Activated CD4-positive, alpha-beta T cell treated with anti-CD3 and anti-CD28 coated beads, Interleukin-2, amount 10 ng/mL, durations not matched to agents 24 days and 14 days (primary cell): ENCODE measurements at places on chromosomes 2 and 18. TPM values are rescaled to one million over a fixed set of nuclear protein-coding genes. Genes with fewer than 3 reads are reported as not detected.

DNA sequence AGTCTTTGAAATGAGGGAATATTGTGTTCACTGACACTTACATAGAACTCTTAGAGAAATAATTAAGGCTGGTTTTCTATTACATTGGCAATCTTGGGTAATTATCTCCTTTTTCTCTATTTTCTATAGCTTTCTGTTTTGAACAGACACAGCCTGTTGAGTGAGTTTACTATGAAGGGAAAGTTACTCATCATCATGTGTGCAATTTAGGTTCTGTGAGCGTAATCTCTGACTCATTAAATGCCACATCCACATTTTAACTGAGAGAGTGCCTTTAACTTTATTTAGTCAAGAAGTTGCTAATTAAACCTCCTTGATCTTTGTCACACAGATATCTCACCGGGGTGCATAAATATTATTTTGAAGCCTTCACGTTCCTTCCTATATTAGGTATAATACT, 174.0 kb upstream of the SLC8A1 start:
- no peak for DNase-seq

- DNase-seq = no peak
Measured at GRCh38 chr2:189854187-189854586, 69.9 kb downstream of the PMS1 start.

- DNase-seq = no peak
Measured at GRCh38 chr18:59423259-59423658, 64.2 kb upstream of the LMAN1 start.

- DNase-seq = no peak
Measured at GRCh38 chr2:235637896-235638295, 144.1 kb downstream of the AGAP1 start.

DNA sequence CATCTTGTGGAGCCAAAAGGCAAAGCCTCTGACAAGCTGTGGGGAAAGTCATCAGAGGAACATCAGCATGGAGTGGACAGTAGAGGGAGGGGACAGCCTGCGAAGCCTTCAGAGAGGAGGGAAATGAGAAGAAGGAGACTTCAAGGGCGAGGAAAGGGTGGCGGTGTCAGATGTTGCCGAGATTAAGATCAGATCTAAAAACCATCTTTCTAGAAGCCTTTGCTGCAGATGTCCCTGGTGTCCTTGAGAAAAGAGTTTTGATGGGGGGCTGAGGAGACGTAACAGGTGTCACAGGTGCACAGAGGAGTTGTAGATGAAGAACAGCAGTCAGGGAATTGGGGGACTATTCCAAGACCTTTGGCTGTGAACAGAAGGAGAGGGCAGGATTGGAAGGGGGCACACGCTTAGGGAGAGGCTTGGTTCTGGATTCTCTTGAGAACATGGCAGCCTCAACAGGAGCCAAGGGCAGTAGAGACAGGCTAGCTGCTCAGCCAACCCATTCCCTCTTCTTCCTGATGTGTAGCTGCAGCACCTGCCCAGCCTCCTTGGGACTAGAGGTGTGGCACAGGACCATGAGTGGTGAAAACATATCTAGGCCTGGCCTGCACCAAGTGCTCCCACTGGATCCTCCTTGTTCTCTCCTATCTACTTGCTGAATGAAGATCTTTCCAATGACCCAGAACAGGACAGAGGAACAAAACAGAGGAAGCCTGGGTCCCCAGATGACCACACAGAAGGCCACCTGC, 22.7 kb upstream of the NCL start:
- DNase-seq = no peak

DNA sequence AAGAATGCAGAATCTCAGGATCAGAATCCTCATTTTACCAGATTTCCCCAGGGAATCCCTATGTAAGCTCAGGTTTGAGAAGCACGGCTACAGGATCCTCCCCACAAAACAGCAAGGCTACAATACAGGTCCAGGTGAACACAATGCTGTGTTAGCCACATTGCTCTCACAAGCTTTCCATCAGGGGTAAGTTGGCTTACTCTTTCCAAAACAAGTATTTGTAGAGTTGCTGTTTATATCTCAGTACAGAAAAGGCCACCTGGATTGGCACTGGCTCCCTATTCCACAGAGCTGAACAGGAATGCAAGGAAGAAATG, 11.0 kb downstream of the SPRED2 start:
- no peak for DNase-seq

- no peak for DNase-seq
Measured at GRCh38 chr18:70172225-70172624, 33.3 kb downstream of the RTTN start.

GRCh38 chr2:24083567-24084385, 858 bp downstream of the TP53I3 start:
- DNase-seq = no peak

- no peak for DNase-seq
Measured at GRCh38 chr2:29821591-29821990, 99.8 kb downstream of the ALK start.

DNA sequence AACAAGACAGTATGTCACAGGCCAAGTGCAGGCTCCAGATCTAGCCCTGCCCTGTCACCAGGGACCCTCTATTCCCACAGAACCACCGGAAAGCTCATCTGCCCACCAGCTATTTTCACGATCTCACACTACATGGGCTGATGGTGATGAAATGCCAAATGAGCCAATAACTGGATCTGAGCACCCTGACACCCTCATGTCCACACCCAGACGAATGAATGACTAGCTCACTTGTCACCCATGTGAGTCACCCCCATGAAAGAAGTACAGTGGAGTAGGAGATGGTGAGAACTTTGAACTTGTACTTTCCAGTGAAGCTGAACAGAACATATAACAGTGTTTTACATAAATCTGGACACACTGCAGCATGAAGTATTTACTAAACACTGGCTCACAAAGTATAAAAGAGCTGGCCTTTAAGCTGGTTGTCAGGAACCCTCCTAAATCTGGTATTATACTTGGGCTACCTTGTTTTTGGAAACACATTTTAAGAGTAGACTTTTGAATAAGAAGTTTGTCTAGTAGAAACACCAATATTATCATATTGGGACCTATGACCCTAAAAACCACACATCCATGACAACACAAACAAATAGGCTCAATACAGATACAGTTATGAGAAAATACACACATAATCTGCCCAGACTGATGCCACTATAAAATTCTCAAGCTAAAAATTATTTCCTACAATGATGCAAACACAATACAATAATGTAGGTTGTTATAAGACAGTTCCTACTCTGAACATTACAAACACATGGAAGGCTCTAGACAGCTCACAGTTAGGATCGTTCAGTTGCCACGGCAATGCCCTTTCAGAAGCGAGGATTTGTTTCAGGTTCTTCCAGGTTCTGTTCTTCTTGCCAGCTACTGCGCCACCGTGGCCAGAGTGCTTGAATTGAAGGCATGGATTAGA, 19.0 kb downstream of the INO80C start:
- no peak for DNase-seq

Gene CHRNG
- total RNA-seq = not detected in 2 replicates

Gene PUS10
- total RNA-seq = 7.8 and 8.4 TPM in 2 replicates

Gene GALNT3
- total RNA-seq = 4.9 and 6.1 TPM in 2 replicates

Gene ACSL3
- 67.5 and 78.1 TPM in 2 replicates for total RNA-seq
